ENCODE measurements at places on chromosomes 6 and 20.
A peak's percentile ranks its signal among the peaks of the same experiment; 100 is the strongest.

- no peak for DNase-seq
Measured at GRCh38 chr6:125872259-125872921, 81.6 kb downstream of the NCOA7 start.

DNA sequence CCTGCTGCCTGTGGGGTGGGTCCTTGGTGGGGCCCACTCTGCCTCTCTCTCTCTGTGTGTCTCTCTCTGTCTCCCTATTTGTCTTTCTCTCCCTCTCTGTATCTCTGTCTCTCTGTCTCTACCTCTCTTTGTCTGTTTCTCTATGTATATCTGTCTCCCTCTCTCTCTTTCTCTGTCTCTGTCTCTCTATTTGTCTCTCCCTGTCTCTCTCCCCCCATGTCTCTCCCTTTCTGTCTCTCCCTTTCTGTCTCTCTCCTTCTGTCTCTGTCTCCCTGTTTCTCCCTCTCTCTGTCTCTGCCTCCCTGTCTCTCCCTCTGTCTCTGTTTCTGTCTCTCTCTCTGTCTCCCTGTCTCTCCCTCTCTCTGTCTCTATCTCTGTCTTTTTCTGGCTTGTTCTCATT, 353.2 kb downstream of the CDH4 start:
- no peak for DNase-seq

DNA sequence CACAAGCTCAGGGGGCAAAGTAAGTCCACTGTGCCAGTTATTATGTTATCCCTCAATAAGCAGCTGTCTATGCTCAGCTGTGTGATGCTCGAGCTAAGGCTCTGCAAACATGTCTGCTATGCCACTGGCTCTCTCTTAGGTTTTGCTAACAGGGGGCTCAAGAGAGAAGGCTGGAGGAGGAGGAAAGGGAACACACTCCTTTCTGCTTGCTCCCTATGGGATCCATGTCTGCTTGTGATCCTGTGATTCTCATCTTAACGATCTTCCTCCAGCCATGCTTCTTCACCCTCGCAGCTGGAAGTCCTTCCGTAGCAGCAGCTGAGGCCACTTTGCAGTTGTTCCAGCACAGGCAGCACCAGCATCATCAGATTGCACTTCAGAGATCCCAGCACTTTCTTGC, 37.0 kb upstream of the IGF2R start:
- no peak for DNase-seq

DNA sequence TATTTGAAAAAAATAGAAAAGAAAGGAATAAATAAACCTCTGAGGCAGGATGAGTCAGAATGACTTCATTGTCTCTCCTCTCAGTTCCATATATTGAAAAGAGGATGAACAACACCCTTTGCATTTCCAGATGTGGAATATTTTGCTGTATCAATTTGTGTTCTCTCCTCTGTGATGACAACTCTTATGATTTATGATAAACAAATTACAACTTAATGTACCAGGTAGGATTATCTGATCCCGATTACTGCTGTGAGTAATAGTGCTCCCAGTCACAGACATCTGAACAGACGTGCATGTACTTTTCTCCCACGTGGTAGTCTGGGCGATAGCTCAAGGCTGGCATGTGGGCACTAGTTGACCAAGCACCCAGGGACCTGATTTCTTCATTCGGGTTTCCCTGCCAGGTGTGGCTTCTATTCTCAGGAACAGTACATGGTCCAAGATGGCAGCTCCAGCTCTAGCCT, 142.1 kb upstream of the SULF2 start:
- no peak for DNase-seq

GRCh38 chr6:73078333-73078862, 146.9 kb downstream of the KHDC1L start:
- no peak for DNase-seq

GRCh38 chr20:37803438-37804307, 99.3 kb upstream of the VSTM2L start:
- no peak for DNase-seq

DNA sequence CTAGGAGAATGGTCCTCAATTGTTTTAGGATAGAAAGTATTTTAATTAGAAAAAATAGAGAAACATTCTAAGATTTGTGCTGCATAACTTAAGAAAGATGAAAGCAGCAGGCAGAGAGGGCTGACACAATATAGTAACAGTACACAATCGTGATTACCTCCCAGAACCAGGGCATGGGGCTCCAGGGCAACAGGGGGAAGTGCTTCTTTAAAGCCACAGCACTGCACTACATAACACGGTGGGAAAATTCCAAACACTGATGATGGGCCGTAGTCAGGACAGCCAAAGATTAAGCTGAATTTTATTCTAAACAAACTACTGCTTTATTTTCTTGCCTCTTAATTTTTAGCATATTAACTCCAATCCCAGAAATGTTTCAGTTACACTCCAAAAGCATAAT, 14.4 kb downstream of the EXOC2 start:
- no peak for DNase-seq

DNA sequence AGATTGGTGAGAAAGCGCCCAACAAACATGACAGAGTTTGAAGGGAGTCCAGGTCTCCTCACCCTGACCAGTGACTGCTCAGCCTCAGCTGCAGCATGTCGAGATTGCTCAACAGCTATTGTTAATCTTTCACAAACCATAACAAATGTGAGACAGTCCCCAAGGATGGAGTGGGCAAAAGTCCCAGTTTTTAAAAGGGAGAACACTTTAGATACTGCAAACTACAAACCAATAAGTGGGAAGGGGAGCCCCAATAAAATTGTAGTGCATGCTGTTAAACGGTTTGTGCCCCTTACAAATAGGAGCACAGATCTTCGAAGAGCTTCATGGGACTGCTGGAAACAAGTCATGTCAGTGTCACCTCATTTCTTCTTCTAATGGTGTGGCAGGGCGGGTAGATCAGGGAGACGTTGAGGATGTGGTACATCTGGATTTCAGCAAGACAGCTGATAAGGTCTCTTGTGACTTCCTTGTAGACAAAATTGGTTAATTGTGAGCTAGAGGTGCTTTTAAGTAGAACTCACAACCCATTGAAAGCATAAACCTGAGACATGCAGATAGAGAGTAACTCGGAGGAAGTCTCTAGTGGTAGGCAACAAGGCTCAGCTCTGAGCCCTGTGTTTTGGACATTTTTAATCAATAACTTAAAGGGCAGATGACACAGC, 134.0 kb upstream of the ARMC2 start:
- no peak for DNase-seq

GRCh38 chr6:72401865-72402264, 220.0 kb upstream of the KCNQ5 start:
- DNase-seq = no peak

DNA sequence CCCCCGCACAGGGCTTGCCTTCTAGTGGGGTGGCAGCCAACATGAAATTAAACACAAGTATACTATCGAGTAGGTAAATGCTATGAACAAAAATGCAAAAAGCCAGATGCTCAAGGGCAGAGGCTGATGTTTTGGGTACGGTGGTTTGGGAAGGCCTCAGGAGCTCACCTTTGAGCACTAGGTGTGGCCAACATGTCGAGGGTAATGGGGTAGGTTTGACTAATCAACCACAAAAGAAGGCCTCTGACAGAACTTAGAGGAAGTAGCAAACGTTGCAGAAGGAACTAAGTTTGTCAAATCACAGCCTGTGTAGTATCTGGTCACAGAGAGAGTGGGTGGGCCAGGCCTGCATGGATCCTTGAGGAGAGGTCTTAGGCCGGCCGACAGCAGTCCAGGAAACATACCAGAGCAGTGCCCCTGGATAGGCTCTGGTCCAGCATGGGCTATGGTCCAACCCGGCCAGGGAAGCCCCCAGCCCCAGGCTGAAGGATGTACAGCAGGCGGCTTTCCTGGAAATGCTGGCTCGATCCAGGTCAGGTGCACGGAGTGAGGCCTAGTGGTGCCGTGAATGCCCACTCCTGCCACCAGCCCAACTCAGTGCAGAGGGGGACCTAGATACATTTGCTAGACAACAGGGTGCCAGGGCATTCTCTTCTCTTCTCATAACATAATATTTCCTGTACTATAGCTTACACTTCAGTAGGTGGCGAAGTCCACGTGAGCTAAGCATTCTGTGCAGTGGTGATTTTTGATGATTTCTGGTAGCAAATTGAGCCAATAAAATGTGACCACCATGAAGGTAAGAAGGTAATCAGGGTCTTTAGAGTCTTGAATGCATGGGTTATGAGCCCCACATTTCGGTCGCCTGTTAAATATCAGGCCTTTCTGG, 56.3 kb upstream of the CD93 start:
- DNase-seq = no peak

DNA sequence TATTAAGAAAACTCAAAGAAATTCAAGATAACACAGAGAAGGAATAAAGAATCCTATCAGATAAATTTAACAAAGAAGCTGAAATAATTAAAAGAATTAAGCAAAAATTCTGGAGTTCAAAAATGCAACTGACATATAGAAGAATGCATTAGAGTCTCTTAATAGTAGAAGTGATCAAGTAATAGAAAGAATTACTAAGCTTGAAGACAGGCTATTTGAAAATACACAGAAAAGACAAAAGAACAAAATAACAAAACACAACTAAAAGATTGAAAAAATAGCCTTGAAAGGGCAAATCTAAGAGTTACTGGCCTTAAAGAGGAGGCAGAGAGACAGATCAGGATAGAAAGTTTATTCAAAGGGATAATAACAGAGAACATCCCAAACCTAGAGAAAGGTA, 12.1 kb downstream of the SNX14 start:
- DNase-seq = no peak

- no peak for DNase-seq
Measured at GRCh38 chr6:143696664-143697000, 18.9 kb downstream of the PHACTR2 start.

- DNase-seq = no peak
Measured at GRCh38 chr6:52016915-52017748, 70.3 kb downstream of the PKHD1 start.

GRCh38 chr6:118277631-118278030, 270.5 kb upstream of the PLN start:
- DNase-seq = no peak

DNA sequence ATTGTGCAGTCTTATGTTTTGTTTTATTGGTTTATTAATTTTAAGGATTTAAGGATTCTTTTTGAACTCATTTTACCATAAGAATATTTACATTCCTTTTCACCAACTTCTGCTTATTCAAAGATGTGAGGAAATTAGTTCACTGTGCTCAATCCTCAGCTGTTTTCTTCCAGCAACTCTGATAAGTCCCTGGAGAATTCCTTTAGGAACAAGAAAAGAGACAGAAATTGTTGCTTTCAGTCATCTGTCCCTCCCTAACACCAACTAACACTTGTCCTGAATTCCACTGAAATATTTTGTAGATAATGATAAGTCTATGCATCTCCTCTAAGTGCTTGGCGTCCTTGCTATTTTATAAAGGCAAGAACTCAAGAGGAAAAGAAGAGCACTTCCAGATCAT, 334.8 kb upstream of the MARCKS start:
- DNase-seq = no peak

DNA sequence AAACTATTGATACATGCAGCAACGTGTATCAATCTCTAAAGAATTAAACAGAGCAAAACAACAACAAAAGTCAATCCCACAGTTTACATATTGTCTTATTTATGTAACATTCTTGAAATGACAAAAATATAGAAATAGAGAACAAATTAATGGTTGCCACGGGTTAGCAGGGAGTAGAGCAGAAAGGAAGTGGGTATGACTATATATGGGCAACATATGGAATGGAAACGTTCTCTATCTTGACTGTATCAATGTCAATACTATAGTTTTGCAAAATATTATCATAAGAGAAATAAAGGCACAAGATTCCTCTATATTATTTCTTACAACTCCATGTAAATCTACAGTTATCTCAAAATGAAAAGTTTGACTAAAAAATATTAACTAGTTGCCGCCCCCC, 12.8 kb downstream of the AK9 start:
- no peak for DNase-seq

DNA sequence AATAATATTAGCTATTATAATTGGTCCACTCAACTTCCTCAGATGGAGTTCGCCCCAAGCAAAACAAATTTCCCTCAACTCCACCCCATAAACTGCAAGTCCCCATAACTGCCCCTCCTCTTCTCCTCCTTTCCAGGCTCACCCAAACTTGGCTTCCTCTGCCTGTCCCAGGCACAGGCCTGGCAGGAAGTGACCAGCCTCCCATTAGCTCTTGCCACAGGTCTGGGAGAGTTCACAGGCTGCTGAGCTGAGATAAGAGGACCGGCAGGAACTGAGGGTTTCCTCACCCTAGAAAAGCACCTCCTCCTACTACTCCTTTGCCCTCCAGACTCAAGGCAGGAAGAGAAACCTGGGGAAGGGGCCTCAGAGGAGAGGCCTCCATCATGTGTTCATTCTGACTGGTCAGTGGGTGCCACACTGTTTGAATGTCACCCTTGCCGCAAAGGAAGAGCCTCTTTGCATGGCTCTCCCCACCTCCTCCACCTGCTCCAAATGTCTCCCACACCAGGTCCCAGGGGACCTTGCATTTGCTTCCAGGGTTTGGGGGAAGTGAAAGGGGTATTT, 24.5 kb upstream of the SMIM29 start:
- peak; percentile 53 for DNase-seq

- DNase-seq = no peak
Measured at GRCh38 chr20:16407251-16408067, 165.8 kb downstream of the KIF16B start.

GRCh38 chr20:4891190-4891763, 110.0 kb downstream of the SLC23A2 start:
- DNase-seq = no peak

GRCh38 chr6:129314575-129314974, 395.4 kb downstream of the ARHGAP18 start:
- DNase-seq = peak; percentile 32

- DNase-seq = no peak
Measured at GRCh38 chr6:142444376-142444775, 142.6 kb downstream of the ADGRG6 start.

Measured in femur (tissue), 1 donor.